ENCODE measurements at places on chromosomes 2 and 18.
A peak's percentile ranks its signal among the peaks of the same experiment; 100 is the strongest.

DNA sequence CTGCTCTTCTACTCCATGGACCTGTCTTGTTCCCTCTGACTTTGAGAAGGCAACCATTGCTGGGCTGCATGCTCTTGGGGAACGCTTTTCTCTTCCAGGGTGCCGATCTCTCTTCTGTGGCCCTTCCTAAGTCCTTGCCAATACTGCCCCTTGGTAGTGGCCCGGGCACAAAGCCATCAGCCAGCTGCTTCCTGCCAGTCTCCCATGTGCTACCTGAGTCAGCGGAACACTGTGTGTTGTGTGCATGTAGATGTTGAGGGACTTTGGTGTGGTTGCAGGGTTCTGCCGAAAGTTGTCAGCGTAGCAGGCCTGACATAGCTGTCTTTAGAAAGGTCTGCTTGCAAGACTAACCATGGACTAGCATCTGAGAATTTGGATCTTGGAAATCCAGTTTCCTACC lies 35.4 kb downstream of the MGAT5 start:
- no peak for DNase-seq

- DNase-seq = no peak
These were observed 673.5 kb upstream of the NRXN1 start for GRCh38 chr2:51705417-51705816.

GRCh38 chr18:75471850-75472249 lies 44.3 kb upstream of the SMIM21 start:
- DNase-seq = no peak

- no peak for DNase-seq
These were observed 112.5 kb downstream of the MGAT5 start for GRCh38 chr2:134366359-134366758.

DNA sequence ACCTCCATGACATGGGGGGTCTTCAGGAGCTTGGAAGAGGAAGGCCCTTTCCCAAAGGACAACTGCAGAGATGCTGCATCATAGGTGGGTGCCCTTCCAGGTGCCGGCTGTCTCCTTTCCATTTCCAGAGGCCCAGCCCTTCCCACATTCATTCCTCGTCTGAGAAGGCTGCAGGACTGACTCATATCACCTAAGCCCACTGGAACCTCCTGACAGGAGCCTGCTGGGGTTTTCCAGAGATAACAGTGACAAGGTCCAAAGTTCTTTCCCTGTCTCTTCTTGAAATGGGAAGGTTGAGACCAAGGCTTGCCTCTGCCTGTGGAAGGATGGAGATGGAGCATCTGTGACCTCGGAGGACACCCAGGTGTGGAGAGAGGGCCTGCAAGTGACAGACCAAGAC lies 3.6 kb upstream of the PRSS56 start:
- no peak for DNase-seq

DNA sequence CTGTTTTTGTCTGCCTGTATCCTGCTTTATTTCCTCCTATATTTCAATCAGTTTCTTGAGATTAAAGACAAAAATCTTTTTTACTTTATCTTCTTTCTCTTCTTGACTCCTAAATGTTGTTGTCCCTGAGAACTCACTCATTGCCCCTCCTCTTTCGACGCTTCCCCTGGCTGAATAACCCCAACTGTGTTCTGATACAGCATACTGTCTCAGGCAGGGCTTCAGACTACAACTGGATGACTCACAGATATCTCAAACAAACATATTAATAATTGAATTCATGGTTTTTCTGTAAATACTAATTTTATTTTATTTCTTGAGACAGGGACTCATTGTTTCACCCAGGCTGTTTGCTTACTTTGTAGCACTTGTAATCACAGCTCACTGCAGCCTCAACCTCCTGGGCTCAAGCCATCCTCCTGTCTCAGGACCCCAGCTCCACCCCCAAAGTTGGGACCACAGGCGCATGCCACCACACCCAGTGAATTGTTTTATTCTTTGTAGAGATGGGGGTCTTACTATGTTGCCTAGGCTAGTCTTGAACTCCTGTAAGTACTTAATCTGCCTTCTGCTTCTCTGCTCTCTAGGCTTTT lies 9.4 kb downstream of the ITGAV start:
- no peak for DNase-seq

GRCh38 chr2:229375251-229375650 lies 104.2 kb upstream of the PID1 start:
- no peak for DNase-seq

DNA sequence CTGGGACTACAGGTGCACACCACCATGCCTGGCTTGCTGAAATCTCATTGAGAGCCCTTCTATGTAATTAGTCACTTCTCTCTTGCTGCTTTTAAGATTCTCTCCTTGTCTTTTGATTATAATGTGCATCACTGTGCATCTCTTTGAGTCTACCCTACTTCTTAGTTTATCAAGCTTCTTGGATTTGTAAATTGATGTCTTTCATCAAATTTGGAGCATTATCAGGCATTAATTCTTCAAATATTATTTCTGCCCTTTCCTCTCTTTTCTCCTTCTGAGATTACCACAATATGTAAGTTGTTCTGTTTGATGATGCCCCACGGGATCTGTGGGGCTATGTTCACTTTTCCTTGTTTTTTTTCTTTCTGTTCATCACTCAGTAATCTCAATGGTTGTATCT lies 9.0 kb upstream of the MARCO start:
- DNase-seq = no peak

GRCh38 chr2:70981421-70981820 lies 3.0 kb downstream of the ANKRD53 start:
- no peak for DNase-seq

- no peak for DNase-seq
These were observed 364.9 kb downstream of the SS18 start for GRCh38 chr18:25725501-25725900.

DNA sequence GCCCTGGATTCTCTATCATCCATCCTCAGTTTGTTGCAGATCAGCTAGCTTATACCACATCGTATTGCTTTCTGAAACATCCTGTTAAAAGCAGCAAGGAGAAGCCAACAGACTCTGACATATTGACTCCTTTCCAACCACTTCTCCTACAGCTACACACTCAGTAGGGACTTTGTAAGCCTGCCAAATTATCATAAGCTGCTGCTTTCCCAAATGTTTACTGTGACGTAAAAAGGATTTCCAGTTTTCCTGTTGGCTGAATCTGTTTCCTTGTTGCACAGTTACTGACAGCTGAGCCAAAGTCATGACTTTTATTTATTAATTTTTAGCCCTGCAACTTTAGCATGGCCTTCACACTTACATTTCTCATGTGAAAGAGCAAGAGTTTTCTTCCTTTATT lies 294.3 kb downstream of the KCNJ3 start:
- no peak for DNase-seq

- DNase-seq = no peak
These were observed 13.6 kb upstream of the IRS1 start for GRCh38 chr2:226813148-226813701.

- no peak for DNase-seq
These were observed 54.3 kb downstream of the MSH2 start for GRCh38 chr2:47457268-47457667.

DNA sequence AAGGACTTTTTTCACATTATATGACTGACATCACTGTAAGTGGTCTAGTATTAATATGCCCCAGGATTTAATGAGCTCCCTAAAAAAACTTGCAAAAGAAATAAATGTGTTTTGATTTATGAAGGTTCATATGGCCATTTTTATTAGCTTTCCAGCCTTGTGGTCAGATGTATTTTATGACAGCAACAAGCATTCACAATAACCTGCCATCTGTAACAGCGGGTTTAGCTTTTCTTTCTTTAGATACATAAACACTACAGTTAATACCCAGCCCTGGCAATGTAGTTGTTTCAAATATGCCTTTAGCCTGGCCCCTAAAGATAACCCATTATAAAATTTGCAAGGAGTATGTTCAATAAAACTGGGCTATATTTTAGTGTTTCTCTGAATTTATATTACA lies 1063.8 kb downstream of the SOCS6 start:
- DNase-seq = no peak

DNA sequence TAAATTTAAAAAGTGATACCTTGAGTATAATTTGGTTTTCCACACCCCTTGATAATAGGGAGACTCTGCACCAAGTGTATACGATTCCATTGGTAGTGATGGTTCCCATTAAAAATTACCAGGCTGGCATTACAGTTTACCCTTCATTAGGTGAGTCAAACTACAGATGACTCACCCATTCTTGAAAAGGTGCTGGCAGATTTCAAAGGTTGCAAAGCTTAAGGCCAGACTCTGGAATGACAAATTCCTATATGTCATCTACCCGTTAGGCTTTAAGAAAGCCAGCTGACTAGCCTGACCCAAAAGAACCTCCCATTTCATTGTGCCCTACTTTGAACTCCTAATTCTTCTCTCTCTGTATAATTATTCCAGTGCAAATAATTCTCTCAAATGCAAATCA lies 124.4 kb downstream of the LRRTM4 start:
- no peak for DNase-seq

DNA sequence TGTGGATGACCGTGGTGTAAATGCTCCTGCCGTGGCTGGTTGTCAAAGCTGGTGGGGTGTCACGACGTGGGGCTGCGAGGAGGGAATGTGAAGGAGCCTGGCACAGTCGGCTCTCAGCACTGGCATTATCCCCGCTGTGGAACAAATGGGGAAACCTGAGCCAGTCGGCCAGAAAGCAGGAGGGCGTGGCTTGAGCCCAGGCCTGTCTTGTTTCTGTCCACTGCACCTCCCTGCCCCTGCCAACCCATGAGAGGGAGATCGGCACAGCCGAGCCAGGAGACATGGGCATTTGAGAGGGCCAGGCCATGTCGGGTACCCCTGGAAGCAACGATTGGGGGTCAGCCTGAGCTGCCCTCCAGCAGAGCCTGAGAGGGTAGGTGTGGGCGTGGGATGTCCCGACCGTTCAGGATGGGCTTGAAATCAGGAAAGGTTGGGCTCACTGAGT lies 44.5 kb downstream of the PDIA6 start:
- DNase-seq = no peak

DNA sequence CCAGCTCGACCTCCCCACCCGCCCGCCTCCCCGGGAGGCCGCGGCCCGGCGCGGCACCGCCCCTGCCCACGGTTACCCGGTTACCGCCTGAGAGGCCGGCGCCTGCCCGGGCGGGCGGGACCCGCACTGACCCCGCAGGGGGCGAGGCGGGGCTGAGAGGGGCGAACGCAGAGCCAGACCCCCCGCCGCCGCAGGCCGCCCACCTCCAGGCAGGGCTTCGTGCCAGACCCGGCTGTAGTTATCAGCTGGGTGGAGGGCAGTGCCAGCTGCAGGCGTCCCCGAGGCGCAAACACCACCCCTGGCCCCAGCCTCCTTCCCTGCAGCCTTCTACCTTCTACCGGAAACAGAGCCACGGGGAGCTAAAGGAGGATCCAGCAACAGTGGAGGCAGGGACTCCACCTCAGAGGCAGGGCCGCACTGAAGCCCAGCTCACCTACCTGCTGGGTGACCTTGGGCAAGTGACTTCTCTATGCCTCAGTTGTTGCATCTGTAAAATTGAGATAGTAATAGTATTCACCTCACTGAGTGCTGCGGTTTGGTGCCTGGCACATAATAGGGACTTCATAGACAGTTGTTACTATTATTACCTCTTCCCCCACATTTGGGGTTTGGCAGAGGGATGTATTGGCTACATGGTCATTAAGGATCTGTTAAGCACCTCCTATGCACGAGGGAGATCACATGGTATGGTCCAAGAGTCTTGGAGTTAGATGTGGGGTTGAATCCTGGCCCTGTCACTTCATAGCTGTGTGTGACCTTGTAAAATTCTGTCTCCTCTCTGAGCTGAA lies 231.6 kb upstream of the SMAD2 start:
- no peak for DNase-seq

- DNase-seq = no peak
These were observed 98.8 kb upstream of the EML6 start for GRCh38 chr2:54624591-54625071.

DNA sequence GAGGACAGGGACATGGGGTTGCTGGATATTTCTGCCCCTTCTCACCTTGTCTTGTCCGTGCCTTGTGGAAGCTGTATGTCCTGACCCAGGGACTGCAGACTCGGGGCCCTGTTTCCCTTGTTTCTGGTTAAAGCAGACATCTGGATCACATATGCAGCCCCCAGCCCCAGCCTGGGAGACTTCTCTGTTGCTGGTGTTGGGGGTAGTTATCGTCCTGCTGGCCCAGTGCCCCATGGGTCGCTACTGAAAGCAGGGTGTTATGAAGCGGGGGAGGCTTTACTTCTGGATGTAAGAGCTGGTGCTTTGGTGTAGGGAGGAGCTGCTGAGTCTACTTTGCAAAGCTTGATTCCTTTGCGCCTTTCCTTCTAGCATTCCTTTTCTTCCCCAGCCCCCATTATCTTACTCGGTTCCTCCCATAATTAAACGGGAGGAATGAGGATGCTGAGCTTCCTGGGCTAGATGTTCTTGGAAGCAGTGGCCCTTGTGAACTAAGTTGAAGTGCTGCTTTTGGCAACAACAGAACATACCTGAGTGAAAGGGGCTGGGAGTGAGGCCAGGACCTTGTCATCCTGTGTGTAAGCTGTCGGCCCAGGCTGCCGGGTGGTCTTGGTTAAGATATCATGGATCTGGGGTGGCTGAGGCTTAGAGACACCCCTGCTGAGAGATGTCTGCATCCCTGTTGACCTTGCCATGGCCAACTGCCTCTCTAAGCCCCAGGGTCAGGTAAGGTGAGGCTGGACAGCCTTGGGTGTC lies 3.4 kb downstream of the TET3 start:
- no peak for DNase-seq

- no peak for DNase-seq
These were observed 56.3 kb upstream of the SMAD2 start for GRCh38 chr18:47986620-47987387.

DNA sequence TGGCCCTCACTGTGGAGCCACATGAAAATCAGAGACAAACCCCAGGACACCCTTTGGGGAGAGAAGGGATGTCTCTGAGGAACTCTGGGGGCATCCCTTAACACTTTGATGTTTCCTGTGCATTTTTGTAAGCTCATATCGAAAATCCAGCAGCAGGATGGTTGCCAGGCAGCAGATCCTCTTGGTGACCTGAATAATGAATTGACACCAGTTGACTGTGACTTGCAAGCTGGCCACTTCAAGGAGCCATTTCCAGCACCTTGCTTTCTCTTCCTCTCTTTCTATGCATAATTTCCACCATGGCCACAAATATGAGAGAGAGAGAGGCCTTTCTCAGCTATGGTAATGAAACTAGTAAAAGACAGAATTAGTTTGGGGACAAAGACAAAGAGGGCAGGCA lies 91.7 kb downstream of the NRP2 start:
- DNase-seq = no peak

DNA sequence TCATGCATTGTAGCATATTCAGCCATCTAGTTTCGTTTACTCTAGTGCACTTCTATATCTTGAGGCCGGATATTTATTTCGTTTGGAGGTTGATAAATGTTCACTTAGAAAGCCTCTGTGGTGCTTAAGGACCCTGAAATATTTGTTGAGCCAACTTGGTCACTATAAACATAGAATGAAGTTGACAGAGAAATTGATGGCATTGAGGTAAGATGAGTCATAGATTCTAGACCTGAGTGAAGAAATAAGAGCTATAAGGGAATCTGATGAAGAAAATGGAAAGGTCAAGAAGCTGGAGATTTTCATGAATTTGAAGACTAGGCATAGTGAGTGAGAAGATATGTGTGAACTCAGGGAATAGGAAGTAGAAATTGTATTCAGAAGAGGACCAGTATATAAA lies 35.9 kb downstream of the EPC2 start:
- DNase-seq = no peak

- DNase-seq = no peak
These were observed 99.6 kb upstream of the THSD7B start for GRCh38 chr2:136665736-136666135.

- peak; percentile 24 for DNase-seq
These were observed 19.7 kb downstream of the CLUL1 start for GRCh38 chr18:616380-616995.
